ENCODE measurements at places on chromosomes 12 and 14.

DNA sequence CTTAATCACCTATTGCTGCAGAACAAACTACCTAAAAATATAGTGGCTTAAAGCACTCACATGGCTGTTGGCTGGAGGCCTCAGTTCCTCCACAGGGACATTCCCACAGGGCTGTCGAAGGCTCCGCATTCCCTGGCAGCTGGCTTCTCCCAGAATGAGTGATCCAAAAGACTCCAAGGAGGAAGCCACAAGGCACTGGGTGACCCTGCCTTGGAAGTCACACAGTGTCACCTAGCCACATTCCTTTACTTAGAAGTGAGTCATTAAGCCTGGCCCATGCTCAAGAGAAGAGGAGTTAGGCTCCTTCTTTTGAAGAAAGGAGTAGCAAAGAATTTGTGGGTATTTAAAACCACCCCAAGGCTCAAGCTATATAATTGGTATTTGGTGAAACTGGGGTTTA, 63.9 kb upstream of the MAP1LC3B2 start:
- no peak for DNase-seq

DNA sequence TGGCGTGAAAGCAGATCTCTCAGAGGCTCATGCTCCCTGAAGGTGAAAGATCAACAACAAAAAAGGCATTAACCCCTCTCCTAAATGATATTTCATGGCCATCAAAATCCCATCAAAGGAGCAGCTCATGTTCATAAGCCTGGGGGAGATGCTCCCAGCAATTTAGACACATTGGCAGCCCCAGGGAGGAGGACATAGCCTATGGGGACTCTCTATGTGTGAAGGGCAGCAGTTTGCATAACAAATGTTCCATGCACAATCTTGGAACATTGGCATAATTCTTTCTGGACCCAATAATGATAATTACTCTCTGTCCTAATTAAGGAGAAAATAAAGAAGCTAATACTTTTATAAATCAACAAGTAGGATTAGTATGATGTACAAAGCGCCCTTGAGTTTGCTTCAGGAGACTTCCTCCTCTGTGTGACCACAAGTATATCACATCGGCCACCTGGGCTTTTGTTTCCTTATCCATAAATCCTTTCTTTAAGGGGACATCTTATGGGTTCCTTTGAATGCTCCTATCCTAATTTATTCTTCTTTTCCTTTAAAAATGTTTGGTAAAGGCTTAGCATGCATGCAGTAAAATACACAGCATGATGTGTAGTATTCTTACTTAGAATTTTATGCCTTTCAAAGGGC, 161.9 kb upstream of the PLEKHG7 start:
- DNase-seq = no peak

DNA sequence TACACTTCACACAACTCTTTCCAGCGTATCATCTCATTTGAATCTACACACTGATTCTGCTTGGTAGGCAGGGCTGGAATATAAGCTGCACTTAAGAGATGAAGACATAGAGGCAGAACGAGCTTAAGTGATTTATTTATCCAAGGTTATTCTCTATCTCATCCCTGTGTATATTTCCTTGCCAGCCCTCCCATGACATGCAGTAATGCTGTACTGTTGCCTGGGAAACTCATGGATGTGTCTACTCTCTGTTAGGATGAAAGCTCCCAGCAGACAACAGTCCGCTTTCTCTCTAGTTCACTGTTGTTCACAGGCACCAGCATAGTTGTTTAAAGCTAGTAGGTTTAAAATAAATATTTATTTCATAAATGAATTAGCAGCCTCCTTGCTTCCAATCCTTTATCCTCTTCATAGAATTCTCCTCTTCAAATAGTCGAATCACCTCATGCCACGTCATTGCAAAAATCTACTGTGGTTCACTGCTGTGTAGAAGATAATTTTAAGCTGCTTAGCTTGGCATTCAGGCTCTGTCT, 25.4 kb downstream of the FGF6 start:
- no peak for DNase-seq

- DNase-seq = no peak
These were observed 7.6 kb downstream of the ZBTB42 start for GRCh38 chr14:104808456-104808855.

GRCh38 chr12:107207931-107208525, 114.7 kb upstream of the CRY1 start:
- no peak for DNase-seq

DNA sequence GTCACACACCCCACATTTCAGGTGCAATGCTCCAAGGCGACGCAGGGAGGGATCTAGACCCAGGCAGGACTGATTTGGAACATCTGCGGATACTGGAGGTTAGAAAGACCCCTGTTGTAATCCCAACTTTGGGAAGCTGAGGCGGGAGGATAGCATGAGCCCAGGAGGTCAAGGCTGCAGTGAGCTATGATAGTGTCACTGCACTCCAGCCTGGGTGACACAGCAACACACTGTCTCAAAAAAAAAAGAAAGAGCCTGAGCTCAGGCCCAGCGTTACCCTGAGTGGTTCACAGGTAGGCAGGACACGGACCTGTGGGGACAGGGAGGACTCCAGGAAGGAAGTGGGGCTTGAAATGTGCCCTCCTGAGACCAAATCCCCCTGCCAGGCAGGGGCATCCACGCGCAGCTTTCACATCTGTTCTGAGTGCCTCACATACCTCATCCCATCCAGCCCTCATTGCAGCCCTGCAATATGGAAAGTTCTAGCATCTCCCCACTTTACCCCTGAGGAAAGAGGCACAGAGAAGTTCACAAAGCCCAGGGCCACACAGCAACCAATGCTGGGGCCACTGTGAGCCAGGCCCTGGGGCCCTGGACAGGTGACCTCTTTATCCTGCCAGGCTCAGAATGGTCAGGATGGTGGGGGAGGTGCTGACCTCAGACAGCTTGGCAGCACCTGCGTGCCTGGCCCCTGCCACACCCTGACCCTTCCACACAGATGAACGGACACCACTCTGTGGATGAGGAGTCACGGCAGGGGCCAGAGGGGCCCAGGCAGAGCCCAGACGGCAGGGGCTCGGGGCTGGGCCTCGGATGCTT, 34.1 kb downstream of the CCDC85C start:
- DNase-seq = no peak

GRCh38 chr12:88493636-88494035, 86.6 kb downstream of the KITLG start:
- DNase-seq = no peak

GRCh38 chr12:120588948-120589930, 8.0 kb upstream of the POP5 start:
- peak; percentile 5 for DNase-seq

DNA sequence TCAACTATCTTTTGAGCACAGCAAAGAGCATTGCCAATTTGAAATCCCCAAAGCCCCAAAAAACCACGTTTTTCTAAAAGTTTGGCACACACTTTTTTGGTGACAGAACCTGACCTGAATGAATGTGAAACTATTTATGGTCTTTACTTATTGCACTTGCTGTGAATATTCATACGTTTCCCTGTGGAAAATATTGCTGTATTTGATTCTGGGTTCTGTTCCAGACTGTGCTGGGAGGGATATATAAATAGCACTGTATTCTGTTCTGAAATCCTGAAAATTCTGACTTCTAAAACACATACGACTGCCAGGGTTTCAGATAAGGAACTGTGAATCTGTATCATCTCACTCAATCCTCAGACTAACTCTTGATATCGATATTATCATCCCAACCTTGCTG, 35.1 kb downstream of the NR1H4 start:
- DNase-seq = no peak

DNA sequence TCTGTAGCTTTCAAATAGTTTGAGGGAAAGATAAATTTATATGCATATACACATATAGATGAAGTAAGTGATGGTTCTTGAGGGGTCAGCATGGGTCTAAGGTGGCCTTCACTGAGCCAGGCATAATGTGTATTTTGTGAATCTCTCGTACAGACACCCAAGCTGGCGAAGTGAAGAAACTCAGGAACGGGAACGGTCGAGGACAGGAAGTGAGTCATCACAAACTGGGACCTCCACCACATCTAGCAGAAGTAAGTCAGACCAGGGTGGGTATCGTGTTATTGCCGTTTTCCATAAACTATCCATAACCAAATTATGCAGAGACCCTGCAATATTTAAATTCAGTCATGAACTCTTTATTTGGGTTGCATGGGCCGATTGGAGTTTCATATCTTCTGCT, 15.4 kb upstream of the TNS2 start:
- DNase-seq = no peak

DNA sequence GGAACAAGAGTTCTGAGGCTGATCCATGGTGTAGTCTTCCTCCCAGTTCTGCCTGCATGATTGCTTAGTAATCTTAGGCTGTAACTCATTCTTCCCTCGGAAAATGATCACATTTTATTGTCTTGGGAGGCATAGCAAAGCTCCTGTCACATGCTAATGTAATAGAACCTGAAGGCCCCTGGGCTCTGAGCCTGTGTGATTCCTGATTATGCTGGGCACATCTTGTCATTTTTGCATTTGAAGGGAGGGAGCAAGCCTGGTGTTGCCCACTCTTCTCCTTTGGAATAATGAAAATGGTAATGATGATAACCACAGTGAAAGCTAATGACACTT, 215.4 kb downstream of the MSRB3 start:
- DNase-seq = no peak

DNA sequence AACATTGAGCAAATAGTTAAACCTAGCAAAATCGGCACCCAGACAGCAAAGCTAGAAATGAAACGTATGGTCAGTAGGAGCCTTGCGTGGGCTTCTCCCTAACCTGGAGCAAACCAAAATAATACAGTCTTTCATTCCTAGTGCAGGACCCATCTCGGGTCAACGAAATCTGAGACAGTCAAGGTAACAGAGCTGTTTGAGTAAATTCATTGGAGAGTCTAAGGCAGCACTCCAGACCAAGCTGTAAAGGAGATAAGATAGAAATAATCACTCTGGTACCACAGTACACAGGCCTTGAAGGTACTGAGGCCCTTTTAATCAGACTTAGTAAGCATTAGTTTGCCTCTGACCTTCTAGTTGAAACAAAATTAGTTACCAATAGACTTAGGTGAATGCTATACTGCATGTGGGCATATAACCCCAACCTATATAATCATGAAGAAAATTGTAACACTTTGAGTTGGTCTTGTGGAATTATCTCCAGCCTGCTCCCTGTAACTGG, 54.4 kb upstream of the BICD1 start:
- DNase-seq = no peak

DNA sequence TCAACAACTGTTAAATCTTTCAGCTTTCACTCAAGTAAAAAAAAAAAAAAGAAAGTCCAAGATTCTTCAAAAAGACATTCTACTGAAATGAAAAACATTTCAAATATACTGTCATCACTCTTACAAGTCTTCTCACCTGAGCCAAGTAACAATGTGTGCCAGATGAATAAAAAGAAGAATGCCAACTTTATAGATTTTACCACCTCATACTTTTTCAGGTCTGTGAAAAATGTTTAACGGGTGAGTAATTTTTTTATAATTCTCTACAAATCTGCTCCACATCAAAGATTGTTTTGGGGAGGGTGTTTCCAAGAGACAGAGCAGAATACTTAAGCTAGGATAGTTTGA, 181.0 kb upstream of the BMP4 start:
- DNase-seq = no peak

DNA sequence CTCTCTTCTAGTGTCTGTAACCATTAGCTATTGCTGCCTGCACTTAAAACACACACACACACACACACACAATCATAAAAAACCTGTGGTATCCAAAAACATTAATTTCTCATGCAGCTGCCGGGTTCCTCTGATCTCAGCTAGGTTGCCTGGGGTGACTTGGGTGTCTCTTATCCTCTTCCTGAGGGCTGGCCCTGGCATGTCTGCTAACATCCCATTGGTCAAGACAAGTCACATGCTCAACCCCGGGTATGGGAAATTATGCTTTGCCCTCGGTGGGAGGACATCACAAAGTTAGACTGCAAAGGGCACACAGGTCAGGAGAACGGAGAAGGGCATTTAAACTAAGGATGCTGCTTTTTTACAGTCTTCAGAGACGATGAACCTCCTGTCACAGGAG, 55.7 kb downstream of the TRPV4 start:
- DNase-seq = no peak

GRCh38 chr14:65167072-65167645, 64.8 kb upstream of the MAX start:
- no peak for DNase-seq

Data from caudate nucleus (tissue), 63 donors.